ENCODE measurements at places on chromosomes 6 and 20.

DNA sequence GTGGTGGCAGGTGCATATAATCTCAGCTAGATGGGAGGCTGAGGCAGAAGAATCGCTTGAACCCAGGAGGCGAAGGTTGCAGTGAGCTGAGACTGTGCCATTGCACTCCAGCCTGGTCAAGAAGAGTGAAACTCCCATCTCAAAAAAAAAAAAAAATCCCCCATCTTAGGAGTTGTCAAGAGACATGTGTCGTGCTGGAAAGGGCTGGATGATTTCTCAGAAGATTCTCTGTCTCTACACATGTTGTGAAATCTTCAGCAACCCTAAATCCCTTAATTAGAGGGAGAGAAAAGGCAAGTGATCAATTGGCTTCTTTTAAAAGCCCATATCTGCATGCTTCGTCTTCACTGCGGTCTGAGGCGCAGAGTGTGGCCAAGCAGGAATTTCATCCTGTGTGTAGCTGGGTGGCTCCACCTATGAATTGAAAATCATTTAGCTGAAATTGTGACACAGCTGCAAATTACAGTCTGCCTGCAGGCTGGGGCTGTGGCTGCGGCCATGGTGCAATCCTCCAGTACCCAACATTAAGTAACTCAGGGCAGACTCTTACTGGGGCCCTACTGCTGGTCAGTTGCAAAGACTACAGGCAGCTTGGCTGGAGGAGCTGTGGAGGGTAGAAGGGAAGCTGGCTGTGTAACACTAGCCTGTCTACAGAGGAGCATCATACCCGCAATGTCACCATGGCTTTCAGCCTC, 3.2 kb upstream of the TGM3 start:
- no peak for DNase-seq

DNA sequence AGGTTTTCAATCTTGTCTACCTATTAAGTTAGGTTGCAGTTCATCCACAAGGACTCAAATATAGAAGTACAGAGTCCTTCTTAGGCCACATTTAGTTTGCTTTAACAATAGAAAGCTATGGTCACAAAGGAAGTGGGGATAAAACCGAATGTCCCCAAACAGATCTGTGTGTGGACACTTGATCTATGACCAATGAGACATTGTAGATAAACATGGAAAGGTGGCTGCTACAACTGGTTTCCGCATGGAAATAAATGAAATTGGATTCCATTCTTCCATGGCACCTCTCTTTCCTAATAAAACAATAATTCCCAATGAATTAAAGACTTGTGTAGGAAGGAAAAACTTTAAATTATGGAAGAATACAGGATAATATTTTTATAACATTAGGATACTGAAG, 20.4 kb upstream of the DOK5 start:
- DNase-seq, result no peak

- DNase-seq, result no peak
These were observed 149.7 kb downstream of the TFAP2C start for GRCh38 chr20:56778765-56779195.

GRCh38 chr6:106128981-106129781, 43.0 kb downstream of the PRDM1 start:
- no peak for DNase-seq

DNA sequence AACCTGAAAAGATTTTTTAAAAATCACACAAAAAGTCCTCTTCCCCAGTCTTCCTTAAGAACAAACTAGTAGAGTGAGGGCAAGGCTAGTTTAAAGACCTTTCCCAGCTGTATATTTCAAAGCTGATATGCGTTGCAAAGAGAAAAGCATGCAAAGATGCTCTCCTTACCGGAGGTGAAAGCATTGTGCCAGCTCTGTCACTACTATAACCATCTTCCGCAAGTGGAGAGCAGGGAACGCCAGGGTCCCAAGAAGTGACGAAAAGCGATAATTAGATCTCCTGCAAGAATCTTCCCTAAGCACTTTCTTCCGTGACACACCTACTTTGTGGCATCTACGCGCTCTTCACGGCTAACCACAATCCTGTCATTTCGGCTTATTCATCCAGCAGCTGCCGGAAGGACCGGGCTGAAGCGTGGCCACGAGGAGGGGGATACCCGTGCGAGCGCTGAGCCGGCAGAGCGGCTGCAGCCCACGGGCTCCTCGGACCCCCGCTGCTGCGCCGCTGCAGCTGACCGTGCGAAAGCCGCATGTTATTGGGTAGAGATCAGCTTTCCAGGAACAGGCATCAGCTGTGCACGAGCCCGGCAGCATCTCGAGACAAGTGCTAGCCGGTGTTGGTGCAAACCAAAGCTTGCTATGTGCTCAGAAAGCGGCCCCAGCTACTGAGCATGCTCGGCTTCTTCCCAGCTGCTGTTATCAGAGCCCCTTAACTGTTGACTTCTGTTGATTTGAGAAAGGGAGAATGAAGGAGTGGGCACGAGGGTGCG, 57.2 kb upstream of the ARHGAP18 start:
- DNase-seq, result peak; percentile 9

- no peak for DNase-seq
These were observed 71.4 kb upstream of the PREP start for GRCh38 chr6:105474234-105474633.

GRCh38 chr6:11762794-11763459, 15.7 kb downstream of the ADTRP start:
- DNase-seq, result no peak

DNA sequence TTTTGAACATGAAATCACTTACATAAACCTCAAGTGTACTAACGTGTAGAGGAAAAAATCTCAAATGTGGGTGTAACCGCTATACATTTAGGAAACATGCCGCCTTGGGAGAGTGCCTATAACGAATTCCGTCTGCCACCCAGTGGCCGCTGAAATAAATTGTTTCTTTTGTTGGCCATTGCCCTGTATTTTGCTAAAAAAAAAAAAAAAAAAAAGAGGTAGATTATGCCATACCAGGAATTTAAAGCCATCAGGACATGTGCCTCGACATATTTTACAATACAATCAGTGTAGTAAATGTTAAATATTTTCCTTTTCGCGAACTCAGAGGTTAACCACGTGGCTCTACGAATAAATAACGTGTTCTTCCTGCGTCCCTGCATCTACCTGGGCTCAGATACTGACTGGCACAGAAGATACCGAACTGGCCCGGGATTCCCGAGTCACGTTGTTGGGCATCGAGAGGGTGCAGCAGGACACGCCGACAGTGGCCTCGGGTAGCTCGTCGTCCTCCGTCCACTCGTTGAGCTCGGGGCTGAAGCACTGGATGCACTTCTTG, 14.3 kb downstream of the KLHL31 start:
- DNase-seq, result peak; percentile 25

DNA sequence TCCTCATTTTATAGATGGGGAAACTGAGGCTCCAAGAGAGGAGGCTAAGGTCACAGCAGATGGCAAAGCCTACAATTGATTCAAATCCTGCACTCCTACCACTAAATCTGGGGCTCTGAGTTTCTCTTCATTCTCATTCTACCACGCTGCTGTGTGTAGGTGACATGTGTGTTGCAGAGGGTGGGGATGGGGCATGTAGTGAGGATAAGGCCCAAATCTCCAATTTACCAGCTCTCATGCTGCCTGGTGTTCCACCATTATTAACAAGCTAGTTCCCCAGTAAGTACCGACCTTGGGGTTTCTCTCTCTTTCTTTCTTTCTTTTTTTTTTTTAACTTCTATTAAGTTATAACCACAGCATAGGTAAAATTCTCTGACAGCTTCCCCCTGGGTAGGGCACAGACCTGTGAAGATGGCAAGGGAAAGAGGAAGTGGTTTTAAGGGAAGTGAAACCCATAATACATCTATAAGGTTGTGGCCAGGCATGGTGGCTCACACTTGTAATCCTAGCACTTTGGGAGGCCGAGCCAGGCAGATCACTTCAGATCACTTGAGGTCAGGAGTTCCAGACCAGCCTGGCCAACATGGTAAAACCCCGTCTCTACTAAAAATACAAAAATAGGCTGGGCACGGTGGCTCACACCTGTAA, 13.0 kb upstream of the MATN4 start:
- DNase-seq, result no peak

DNA sequence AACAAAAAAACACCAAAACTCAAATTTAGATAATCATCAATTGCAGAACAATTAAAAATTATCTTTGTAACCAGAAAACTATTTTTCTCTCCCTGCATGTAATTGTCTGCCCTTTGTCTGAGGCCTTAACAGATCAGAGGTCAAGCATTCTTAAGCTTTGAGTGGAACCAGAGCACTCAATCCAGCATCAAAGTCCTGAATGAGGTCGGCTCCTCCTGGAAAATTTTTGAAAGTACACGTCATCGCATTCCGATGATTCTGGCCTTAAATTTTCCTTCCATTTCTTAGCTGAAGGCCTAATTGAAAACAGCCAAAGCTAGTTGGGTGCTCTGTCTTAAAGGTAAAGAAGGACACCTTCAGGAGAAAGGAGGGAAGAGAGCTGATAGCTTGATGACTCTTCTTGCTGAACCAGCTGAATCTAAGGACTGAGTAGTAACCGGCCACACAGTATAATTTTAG, 510.2 kb upstream of the SULF2 start:
- DNase-seq, result no peak

DNA sequence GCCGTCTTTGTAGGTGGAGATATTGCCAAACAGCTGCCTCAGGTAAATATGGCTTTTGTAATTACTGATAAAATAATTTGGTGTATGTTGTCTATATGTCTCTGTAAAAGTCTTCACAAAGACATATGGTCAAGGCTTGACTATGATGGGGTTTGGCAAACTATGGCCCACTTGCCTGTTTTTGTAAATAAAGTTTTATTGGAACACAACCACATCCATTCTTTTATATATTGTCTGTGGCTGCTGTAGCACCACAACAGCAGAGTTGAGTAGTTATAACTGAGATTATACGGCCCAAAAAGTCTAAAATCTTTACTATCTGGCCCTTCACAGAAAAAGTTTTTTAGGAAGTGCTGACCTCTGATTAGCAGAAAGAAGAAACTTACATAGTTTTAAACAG, 133.6 kb downstream of the DNAH8 start:
- DNase-seq, result no peak

DNA sequence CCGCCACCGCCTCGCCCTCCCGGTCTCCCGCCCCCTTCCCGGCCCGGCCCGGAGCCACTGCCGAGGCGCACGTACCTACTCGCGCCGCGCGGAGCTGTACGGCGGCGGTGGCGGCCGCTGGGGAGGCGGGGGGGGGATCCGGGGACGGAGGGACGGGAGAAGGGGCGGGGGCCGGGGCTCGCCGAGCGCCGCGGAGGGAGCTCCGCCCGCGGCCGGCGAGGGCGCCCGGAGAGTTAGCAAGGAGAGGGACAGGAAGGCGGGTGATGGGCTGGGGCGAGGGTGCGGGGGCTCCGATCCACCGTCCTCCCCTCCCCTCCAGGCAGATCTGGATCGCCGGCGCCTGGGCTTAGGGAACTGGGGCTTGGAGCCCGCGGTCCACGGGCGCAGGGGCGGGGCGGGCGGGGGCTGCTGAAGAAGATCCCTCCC, 548 bp upstream of the TMEM74B start:
- no peak for DNase-seq

GRCh38 chr20:57782631-57783041, 72.8 kb upstream of the PMEPA1 start:
- DNase-seq, result no peak

DNA sequence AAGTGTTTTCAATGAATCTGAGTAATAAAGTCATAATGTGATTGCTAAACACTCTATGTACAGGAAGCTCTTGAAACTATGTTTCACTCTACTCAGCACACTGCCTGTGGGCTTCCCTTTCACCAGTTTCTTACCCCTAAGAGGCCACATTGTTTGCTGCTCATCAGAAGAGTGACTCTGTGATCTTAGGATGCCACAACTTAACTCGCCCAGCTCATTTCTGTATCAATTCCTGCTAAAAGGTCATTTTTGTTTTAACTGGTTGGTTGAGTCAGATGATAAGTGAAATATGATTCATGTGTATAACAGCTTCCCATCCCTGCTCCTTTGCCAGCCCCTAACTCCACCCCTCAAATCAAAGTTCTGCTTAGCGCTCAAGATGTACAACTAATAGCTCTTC, 9.8 kb upstream of the NDUFAF4 start:
- DNase-seq, result no peak

DNA sequence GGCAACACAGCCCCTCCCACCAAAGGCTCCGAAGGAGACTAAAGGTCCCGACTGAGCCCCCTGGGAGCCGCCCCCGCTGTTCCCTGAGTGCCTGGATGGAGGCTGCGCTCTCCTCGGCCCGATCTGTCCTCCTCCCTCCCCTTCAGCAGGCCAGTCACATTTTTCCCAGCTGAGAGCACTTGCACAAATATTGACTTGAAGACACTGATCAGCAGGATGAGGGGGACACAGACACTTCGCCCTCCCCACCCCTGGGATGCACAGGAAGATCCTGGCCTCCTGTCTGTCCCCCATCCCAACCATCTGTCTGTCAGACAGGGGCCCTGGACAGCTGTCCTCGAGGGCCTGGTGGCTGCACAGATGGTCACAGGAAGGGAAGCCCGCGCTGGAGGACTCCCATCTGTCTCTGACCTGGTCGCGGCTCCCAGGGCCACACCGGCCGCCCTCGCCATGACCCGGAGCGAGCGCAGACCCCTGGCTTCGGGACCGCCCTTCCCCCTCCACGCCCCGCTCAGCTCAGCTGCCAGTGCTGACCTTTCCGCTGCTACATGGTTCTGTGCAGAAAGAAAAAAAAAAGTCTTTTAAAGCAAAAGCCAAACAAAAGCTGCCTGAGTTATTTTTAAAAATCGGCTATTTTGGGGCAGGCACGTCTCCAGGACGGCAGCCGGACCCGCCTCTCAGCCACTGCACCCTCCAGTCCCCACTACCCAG, 11.1 kb downstream of the LAMA5 start:
- DNase-seq, result no peak

DNA sequence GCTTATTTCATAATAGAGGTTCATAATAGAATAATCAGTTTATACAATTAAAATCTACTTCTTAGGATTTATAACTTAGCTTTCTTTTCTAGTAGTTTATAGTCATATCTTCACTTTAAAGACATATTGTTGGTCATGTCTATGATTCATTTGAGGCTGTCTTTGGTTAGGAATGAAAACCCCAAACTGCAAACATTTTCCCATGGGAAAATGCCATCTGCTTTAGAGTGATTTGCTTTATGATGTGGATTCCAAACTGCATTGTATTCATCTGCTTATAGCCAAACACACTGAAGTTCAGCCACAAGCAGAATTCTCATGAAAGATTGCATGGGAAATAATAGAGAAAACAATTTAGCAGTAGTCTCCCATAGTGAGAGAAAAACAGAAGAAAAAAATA, 128.0 kb downstream of the RFPL4B start:
- DNase-seq, result no peak

GRCh38 chr6:146153040-146153758, 124.3 kb downstream of the GRM1 start:
- no peak for DNase-seq
